ENCODE measurements at places on chromosomes 6 and 20.

GRCh38 chr6:26389349-26389894 is 6.5 kb downstream of the BTN2A2 start:
- no peak for DNase-seq

DNA sequence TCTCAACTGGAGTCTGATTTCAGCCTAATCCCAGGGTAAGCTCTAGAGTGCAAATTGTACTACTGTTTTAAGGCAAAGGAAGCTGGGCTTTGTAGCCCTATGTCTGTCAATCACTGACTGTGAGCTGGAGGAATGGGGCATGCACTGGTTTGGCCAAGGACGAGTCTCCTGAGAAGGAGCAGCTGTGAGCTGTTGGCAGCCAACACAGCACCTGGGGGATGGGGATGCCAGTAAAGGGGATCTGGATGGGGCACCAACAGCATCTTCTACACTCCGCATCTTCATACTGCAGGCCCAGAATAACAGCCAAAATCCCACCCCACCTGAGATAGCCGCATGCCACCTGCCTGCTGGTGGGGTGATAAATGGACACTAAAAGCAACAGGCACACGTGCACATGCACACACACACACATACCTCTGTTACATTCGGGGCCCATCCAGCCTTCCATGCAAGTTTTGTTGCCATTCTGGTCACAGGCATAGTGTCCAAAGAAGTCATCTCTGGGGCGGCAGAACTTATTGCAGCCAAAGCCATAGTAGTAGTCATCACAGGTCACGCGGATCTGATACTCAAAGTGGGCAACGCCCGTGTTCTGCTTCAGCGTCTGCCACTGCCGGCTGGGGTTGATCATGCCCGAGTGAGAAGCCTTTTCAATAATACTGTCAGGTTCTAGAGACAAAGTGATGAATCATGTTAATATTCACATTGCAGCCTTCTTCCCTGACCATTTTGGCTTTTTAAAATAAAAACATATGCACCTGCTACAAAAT is 15.6 kb downstream of the JAG1 start:
- DNase-seq, result no peak

DNA sequence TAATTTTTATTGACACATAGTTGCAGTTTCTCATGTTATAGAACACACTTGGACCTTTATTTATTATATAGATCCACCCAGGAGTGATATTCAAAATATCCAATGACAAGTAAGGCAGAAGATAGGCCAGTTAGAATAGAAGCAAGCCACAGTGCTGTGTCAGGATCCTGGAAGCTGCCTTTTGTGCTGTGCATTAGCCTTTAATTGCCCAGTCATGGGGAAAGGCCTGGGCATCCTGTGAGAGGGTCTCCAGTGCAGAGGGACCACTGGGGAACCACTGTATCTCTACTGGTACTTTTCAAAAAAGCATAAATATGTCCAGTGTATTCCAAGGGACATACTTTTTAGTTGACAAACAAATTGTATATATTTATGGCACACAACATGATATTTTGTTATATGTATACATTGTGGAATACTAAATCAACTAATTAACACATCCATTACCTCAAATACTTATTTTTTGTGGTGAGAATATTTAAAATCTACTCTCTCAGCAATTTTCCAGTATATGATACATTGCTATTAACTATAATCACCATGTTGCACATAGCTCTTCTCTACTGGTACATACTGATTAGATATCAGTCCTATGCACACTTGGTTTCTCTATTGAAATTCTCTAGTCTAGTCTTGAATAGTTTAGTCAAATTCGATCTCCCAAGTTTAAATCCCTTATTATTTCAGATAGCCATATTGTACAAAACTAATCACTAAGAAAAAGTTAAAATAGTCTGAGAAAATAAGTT is 59.5 kb downstream of the CDC40 start:
- DNase-seq, result no peak

DNA sequence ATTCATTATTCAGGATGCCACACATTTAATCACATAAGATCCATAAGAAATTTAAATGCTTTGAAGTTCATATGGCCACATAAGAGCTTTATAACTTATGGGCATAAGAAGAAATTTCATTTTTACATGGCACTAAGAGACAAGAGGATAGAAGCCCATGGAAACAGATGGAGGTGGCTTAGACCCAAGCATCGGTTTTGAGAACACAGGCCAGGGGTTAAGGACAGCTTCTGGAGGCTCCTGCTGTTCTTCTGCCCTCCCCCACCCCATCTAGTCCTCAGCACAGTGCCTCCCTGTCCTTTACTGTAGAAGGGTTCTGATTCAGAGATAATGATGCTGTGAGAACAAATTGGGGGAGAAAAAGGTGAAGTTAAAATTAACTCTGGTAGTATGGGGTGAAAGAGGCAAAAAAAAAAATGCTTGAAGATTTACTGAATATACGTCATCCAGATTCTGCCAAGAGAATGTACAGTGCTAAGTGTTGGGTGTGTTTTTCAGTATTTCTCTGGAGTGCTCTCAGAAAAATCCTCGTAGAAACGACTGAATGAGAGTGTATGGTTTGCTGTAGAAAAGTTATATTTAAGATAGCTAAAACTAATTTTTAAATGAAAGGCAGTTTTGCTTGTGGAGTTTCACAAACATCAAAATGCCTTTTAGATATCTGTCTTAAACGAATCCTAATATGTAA is 539.7 kb downstream of the QKI start:
- DNase-seq, result no peak

GRCh38 chr20:13068336-13068735 is 59.6 kb downstream of the SPTLC3 start:
- no peak for DNase-seq

- DNase-seq, result no peak
Measured at GRCh38 chr6:90547991-90548390, 38.9 kb downstream of the MAP3K7 start.

DNA sequence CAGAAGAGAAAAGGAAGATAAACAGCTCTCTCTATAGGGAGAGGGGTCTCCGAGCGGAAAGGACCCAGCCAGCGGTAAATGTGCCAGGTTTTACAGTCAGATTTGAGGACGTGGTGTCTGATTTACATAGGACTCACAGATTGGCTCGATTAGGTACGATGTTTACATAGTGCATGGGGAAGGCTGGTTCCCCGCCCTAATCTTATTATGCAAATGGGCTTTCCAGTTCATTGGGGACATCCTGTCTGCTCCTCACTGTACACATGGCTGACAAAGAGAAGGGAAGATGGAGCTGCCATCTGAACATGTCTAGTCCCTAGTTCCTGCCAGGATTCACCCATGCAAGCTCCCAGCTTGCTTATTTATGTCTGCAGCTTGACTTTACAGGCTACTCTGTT is 119.9 kb downstream of the RNF144B start:
- DNase-seq, result no peak

DNA sequence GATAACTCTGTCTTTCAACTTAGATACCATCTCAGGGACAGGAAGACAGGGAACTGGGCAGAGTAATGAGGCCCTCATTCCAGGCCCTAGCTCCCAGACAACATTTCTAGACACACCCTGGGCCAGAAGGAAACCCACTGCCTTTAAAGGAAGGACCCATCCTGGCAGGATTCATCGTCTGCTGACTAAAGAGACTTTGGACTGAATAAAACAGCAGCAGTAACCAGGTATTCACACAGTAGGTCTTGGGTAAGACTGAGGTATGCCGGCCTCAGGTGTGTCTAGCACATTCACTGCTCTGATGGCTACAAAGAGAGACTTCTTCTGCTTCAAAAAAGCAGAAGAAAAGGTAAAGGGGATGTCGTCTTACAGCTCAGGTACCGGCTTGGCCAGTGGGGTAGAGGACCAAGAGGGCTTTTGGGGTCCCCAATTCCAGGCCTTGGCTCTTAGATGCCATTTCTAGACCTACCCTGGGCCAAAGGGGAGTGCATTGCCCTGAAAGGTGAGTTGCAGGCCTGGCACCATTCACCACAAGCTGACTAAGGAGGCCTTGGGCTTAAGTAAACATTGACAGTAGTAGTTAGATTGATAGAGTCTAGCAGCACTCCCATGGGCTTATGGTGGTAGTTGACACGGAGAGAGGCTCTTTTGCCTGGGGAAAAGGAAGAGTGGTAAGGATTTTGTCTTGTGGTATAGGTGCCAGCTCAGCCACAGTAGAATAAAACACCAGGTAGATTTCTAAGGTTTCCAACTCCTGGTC is 13.4 kb downstream of the SNX14 start:
- no peak for DNase-seq

DNA sequence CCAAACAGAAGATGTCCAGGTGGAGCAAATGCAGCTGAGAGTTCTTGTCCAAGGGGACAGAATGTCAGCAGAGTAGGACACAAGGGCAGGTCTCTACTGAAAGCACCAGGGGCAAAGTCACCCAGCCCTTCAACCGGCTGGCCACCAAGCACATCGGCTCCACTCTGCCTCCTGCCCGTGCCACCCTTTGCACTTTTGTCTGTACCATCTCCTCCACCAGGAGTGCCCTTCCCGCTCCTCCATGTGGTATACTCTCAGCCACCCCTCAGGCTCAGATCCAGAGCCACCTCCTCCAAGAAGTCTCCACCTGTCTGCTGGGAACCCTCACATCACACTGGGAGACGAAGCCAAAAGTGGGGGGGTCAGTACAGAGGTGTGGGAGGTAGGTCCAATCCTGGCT is 4.1 kb upstream of the HSPA12B start:
- no peak for DNase-seq

DNA sequence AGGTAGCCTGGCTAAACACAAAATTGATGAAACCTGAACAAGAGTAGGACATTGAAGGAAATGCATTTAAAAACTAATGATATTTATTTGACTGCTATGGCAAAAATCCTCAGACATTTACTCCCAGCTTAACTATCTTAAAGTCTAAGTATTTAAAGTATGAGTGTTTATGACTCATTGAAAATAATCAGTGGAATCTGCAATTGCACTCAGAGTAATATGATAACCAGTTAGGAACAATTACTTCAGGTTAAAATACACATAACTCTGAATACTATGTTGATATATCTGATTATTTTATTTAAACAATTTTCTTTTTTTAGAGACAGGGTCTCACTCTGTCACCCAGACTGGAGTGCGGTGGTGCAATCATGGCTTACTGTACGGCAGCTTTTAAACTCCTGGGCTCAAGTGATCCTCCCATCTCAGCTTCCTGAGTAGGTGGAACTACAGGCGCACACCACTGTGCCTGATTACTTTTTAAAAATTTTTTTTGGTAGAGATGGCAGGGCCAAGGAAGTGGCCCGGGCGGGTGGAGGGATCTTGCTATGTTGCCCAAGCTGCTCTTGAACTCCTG is 43.9 kb downstream of the FILIP1 start:
- DNase-seq, result no peak

DNA sequence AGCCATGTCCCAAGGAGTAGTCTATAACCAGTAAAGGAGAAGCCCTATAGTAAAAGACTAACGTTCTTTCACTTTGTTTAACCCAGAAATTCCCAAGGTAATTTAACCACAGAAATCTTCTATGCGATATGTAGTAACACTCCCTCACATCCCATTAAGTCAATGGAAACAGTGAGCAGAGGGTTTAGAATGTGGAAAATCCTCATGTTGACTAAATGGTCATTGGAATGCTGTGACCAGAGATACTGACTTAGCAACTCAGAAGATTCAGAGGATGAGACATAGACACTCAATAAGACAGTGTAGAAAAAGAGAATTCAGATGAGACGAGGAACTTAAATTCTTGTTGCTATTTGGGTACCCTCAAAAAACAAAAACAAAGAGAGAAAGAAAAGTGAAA is 562.2 kb upstream of the NOX3 start:
- no peak for DNase-seq

- DNase-seq, result no peak
Measured at GRCh38 chr6:411402-412145, 20.0 kb downstream of the IRF4 start.

DNA sequence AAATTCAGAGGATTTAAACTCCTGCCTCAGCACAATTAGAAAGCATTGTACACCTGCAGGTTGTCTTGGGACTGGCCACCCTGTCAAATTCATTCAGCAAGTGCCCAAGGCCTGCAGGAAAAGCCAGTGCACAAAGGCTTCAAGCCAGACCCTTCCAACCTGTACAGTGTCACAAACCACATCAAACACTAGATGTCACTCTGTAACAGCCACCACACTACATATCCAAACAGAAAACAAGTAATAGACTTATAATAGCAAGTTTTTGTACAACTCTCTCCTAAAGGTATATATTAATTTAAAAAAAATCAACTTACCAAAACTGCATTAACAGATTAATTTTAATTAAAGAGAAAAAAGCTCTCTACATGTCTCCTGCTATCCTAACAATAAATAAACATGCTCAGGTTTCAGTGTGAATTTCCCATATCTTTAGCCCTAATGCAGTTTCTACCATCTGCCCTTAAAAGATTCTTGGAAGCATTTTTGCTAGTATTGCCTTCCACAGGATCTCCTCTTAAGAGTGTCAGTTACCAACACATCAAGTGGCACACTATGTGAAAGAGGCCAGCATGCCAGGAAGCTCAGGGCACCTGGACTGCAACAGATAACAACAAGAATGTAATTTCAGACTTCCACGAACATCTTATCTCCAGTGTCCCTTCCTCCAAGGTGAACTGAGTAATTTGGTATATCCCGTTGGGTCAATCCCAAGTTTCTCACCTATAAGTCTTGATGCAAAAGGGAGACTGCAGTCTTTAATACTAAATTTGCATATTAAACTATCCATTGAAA is 47.5 kb downstream of the RALGAPA2 start:
- DNase-seq, result no peak

- no peak for DNase-seq
Measured at GRCh38 chr6:116779573-116780164, 14.2 kb upstream of the FAM162B start.

DNA sequence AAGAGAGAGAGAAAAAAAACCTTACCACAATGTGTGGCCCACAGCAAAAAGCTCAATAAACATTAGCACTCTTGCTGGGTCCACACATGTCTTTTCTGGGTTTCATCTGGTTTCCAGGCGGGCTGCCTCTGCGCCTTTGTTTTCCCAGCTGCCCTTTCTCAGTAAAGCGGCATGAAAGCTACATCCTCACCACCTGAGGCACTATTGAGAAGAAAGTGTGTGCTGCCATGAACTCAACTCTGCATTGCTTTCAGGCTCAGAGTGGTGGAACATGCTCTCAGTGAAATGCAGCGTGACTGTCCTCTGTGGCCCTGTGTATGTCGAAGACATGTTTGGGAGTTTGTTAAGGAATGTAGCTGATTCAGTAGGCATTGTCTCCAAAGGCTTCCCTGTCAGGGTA is 102.3 kb downstream of the LYRM2 start:
- no peak for DNase-seq

DNA sequence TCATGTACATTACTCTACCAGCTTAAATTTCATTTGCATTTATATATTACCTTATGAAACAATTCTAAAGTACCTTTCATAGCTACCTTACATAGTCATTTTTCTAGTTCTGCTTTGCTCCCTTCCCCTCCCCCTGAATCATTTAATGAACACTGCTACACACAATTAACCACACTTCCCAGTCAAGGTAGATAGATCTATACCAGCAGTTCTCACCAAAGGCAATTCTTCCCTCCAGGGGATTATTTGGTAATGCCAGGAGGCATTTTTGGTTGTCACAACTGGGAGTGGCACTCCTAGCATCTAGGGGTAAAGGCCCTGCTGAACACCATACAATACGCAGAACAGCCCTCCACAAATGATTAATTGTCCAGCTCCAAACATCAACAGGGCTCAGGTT is 143.9 kb upstream of the SHLD1 start:
- no peak for DNase-seq

- DNase-seq, result no peak
Measured at GRCh38 chr6:108778421-108779186, 69.6 kb upstream of the ARMC2 start.
